ENCODE measurements at places on chromosomes 11 and 22.

GRCh38 chr11:76186776-76187279 lies 19.5 kb downstream of the WNT11 start:
- no peak for DNase-seq

DNA sequence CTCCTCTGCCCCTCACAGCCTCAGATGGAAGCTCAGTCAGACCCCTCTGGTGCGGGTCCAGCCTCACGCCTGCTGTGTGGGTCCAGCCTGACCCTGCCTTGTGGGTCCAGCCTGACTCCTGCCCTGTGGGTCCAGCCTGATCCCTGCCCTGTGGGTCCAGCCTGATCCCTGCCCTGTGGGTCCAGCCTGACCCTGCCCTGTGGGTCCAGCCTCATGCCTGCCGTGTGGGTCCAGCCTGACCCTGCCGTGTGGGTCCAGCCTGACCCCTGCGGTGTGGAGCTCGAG lies 445.3 kb downstream of the BRD1 start:
- DNase-seq, result no peak

GRCh38 chr11:125990244-125990643 lies 44.4 kb downstream of the VSIG10L2 start:
- no peak for DNase-seq

DNA sequence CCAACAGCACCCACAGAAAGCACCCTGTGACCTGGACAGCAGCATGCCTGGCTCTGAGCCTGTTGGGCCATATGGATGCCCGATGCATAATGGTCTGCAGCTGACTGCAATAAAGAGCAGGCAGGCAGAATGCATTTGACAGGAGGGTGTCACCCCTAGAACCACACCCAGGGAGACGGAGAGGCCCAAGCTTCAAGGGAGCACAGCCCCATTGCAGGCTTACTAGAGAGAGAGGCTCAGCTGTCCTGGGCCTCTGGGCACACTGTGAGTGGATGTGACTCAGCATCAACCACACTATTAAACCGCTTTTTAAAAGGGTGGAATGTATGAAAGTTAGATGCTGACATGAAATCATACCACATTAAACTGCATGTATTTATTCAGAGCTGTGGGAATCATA lies 365.3 kb downstream of the CTTN start:
- DNase-seq, result no peak

DNA sequence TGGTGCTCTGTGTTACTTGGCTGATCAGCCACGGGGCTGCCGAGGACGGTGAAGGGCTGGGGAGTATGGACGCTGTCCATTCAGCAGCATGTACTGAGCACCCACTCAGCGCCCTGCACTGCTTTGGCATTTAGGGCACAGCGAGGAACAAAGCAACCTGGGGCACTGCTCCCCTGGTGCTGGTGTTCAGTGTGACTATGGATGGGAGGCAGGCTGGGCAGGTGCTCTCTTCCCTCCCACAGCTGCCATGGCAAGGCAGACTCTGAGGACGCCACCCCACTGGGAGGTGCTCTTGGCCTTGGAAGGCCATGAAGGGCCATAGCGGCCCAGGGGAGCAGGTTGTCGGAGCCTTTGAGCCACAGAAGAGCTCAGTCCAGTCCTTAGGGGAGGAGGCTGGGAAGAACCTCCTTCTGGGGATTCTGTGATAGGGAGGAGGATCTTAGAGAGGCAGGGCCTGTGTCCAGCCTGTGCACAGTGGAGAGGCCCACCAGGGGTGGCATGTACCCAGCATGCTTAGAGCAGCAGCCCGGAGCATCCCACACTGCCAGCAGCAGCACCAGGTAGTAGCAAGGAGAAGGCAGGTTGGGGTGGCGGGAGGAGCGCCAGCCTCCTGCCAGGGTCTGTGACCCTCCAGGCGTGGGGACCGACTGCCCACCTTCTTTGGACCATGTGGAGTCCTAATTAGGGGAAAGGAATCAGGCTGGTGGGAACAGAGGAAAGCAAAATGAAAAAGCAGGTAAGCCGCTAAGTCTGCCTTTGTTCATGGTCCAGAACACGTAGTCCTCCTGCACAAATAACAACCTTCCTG lies 141.8 kb downstream of the MPPED1 start:
- no peak for DNase-seq

DNA sequence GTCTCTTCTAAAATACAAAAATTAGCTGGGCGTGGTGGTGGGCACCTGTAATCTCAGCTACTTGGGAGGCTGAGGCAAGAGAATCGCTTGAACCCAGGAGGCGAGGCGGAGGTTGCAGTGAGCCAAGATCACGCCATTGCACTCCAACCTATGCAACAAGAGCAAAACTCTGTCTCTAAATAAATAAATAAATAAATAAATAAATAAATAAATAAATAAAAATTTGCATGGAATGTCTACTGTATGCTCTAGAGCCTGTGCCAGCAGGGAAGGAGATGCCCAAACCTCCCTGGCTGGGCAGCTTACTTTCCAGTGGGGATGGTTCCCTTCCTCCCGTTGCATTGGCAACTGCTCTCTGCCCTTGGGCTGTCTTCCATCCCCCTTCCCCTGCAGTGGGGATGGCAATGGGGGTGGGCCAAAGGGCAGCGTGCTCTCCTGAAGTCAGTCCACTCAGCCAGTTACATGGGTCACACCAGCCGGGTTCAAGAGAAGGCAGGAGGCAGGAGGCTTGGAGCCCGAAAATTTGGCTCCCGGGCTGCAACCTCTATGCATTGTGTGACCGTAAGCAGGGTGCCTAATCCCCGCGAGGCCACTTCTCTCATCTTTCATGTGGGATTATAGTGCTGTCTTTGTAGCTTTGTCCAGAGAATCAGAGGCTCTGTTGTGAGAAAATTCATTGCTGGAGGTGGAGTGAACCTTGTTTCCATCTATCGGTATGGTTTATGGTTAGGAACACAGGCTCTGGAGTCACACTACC lies 1.4 kb upstream of the LRRC10B start:
- no peak for DNase-seq

GRCh38 chr11:115348416-115348815 lies 155.8 kb downstream of the CADM1 start:
- no peak for DNase-seq

DNA sequence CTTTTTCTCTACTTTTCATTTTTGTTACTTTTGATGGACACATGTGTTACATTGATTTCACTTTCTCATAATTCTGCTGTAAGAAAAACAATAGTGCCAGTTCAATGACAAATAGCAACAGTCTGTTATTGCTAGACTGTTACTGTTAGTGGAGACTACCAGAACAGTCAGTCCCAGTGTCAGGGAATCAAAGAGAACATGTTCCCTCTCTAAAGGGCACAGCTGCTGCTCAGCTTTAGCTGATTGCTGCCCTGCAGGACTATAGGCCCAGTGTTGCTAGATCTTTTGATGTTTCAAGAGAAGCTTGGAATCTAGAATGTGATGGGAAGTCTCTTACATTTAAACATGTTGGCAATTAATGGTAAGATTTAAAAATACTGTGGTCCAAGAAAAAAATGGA lies 3.4 kb downstream of the BIRC3 start:
- no peak for DNase-seq

GRCh38 chr11:12008790-12009616 lies 577 bp upstream of the DKK3 start:
- DNase-seq, result no peak

DNA sequence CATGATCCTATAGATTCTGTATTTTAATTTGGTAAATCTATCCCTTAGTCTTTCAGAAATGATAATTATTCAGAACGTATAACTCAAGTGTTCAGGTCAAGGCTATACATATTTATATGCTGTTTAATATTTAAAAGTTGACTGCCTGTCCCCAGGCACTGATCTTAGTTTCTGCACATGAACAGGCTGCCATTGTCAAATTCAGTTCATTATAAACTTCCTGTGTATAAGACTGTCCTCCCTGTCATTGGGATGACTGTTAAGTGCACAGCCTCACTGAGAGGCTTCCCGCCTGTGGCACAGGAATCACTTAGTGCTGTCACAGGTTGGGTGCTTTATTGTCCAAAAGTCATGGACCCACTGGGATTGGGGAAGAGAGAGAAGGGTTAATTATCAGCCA lies 92.1 kb upstream of the TTC12 start:
- no peak for DNase-seq

DNA sequence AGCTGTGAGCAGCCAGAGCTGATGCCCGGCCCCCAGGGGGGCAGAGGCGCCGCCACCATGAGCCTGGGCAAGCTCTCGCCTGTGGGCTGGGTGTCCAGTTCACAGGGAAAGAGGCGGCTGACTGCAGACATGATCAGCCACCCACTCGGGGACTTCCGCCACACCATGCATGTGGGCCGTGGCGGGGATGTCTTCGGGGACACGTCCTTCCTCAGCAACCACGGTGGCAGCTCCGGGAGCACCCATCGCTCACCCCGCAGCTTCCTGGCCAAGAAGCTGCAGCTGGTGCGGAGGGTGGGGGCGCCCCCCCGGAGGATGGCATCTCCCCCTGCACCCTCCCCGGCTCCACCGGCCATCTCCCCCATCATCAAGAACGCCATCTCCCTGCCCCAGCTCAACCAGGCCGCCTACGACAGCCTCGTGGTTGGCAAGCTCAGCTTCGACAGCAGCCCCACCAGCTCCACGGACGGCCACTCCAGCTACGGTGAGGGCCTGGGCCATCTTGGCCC lies 6.1 kb downstream of the CDC42EP1 start:
- peak; percentile 29 for DNase-seq

- no peak for DNase-seq
Measured at GRCh38 chr11:72773291-72773690, 20.6 kb downstream of the STARD10 start.

DNA sequence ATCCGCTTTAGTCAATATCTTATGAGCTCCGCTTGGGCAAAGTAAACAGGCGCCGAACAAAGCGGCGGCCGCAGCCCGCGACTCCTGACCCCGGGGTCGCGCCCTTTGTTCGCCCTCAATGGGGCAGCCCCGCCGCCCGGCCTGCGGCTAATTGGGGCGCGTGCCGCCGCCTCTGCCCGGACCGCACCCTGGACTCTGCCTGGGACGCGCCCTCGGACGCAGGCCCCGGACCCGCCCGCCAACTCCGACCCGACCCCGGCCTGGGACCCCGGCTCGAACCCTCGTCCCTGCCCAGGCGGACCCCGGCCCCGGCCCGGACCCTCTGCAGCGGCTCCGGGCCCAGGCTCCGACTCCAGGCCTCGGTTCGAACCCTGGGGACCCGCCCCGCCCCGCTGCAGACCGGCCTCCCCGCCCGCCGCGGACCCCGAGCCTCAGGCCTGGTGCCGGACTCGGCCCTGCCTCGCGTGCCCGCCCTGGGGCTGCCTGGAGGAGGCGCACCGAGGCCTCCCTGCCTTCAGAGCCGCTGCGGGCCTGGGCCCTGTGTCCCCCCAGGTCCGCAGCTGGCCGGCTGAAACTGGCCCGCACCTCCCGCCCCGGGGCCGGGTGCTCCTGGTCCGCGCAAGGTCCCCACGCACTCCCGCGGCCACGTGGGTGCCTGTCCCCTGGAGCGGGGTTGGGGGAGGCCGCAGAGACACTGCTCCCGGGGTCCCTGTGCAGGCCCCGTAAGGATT lies 84.7 kb upstream of the WNT7B start:
- no peak for DNase-seq

DNA sequence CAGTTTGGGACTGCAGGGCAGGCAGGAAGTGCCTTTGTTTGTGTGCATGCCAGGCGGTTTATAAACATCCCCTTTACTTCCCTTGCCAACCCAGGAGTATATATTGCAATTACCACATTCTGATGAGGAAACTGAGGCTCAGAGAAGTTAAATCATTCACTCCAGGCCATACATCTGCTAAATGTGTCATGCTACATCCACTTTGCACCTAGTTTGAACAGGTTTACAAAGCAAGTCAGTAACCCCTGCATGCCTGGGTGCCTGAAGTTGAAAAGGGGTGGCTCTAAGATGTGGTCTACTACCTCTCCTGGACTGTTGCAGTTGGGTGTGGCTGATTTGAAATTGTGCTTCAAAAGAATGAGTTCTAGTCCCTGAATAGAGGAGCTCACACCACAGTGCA lies 23.6 kb downstream of the FLI1 start:
- no peak for DNase-seq

- DNase-seq, result no peak
Measured at GRCh38 chr11:37483761-37484160, 885.7 kb upstream of the RAG2 start.

DNA sequence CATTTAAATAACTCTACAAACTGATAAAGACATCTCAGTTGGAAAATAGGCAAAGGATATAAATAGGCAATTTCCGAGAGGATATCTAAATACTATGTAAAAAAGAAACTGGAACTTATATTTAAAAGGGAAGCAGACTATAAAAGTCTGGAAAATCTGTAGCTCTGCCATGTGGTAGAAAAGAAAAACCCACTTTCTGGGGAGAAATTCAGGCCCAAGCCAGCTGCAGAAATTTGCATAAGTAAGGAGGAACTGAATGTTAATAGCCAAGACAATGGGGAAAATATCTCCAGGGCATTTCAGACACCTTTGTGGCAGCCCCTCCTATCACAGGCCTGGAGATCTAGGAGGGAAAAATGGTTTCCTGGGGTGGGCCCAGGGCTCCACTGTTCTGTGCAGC lies 97.8 kb upstream of the ZBED5 start:
- DNase-seq, result no peak

- no peak for DNase-seq
Measured at GRCh38 chr22:46739094-46739870, 1.2 kb upstream of the CERK start.

- no peak for DNase-seq
Measured at GRCh38 chr22:35102663-35103062, 36.7 kb downstream of the ISX start.

Measured in activated T-cell treated with anti-CD3 and anti-CD28 coated beads for 48 hours (primary cell).